ENCODE measurements at places on chromosomes 3 and 15.

GRCh38 chr3:16297997-16298885 lies 33.2 kb downstream of the OXNAD1 start:
- no peak for DNase-seq

DNA sequence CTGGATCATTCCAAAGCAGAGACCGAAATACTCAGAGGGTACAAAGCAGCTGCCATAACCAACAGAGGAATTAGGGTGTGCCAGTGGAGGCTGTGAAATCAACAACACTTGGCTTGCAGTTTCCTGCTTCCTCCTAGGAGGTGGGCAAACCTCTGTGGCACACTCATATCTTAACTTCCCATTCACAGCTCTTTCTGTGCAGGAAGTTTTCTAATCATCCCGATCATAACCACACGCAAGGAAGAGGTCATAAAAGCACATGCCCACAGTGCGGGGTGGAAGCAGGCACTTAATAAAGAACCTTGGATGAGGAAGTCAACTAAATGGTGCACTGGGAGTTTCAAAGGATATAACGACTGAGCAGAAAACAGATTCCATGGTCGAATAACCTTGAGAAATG lies 5.1 kb downstream of the SCAMP2 start:
- no peak for DNase-seq

DNA sequence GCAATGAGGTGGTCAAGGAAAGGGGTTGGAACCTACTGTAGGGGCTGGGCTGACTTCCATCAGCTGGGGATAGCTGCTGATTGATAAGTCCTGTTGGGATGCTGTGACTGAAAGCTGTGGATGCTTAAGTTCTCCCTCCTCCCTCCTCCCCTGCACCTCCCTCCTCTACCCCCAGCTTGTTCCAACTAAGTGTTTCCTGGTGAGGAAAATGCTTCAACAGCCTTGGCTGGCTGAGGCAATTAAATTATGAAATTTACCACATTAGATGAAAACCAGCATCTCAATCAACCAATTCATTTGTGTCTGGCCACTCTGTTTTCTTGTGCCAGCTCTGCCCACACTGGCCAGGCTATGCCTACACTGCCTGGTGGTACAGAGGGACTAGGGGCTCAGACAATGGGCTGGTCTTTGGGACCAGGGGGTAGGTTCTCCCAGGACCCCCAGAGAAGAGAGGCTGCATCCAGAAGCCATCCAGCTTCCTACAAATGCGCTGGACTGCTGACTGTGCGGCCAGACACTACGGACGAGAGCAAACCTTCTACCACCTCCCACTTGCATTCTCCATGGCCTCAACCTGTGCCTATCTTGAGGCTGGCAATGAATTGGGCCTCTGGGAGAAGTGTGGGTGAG lies 2.5 kb downstream of the KLHL25 start:
- no peak for DNase-seq

GRCh38 chr3:44995142-44995770 lies 19.2 kb downstream of the EXOSC7 start:
- DNase-seq, result no peak

GRCh38 chr15:43792761-43793476 lies 799 bp downstream of the SERF2 start:
- no peak for DNase-seq

DNA sequence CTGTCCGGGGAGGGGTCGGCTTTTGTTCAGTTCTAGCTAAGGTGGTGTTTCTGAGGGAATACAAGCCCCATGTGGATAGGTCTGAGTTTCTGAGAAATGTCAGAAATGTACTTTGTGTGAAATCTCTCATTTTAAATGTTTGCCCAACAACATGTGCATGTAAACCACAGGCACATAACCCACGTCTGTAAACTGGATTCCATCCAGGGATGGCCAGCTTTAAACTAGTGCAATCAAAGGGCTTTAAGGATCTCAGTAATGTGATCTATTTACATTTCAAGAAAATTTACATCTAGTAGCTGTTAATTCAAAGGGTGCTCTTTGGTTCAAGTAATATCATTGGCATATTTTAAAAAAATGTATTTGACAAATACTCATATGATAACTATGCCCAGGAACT lies 52.0 kb downstream of the POLR2M start:
- DNase-seq, result no peak

DNA sequence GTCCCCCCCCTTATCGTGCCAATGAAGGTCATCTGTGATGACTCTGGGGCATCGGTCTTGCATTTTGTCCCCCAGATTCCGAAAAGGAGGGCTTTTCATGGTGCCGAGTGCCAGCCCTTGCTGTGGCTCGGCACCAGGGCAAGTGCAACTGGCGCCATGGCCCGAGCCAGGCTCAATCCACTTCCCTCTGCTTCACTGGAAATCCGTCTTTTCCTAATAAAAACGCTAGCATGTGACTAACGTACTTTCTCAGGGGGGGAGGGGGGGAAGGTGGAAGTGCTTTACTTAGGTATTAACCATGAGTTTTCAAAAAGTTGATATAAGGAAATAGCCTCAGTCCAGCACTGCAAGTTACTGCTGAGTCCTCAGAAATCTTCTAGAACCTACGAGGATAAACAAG lies 20.5 kb downstream of the TRPM1 start:
- DNase-seq, result no peak

GRCh38 chr3:52052831-52053306 lies 3.5 kb downstream of the DUSP7 start:
- peak; percentile 82 for DNase-seq

DNA sequence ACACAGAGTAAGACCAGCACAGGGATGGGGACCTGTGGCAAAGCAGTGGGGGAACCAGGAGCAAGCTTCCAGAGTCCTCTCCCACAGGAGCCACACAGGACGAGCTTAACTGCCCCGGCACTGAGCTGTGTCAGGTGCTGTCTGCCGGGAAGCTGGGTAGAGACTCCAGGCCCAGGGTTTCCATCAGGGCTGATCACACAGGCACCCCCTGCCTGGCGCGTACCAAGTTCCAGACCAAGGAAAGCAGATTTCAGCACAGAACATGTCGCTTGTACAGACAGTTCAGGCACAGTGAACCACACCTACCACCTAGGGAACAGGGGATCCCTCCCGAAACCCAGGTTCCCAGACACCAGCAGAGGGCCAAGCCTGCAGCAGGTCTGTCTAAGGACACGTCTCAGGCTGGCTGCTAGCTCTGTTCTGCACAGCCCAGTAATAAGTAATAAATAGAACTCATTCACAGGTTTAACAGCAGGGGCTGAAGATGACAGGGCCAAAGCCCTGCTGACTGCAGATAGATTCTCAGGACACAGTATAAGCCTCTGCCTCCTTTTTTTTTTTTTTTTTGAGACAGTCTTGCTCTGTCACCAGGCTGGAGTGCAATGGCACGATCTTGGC lies 30.2 kb upstream of the OCA2 start:
- DNase-seq, result no peak

- DNase-seq, result no peak
Measured at GRCh38 chr3:46749129-46749528, 31.5 kb upstream of the PRSS50 start.

- DNase-seq, result no peak
Measured at GRCh38 chr15:83290236-83290635, 5.8 kb upstream of the BNC1 start.

- no peak for DNase-seq
Measured at GRCh38 chr3:136162322-136162721, 33.8 kb downstream of the MSL2 start.

DNA sequence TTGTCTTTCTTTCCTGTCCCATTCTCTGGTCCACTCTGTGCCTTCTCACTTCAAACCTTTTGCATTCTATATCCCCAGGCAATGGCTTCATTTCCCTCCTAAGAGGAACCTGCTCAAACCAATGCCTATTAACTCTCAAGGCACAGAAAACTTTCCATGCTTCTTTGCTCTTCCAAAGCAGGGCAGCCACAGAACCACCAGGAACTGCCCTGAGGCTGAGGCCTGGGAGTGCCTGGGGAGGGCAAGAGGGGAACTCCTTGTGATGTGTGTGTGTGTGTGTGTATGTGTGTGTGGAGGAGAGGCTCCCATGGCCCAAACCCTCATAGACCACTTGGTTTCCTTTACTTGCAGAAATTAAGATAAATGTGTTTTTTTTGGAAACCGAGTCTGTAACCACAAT lies 14.1 kb upstream of the PGPEP1L start:
- no peak for DNase-seq

DNA sequence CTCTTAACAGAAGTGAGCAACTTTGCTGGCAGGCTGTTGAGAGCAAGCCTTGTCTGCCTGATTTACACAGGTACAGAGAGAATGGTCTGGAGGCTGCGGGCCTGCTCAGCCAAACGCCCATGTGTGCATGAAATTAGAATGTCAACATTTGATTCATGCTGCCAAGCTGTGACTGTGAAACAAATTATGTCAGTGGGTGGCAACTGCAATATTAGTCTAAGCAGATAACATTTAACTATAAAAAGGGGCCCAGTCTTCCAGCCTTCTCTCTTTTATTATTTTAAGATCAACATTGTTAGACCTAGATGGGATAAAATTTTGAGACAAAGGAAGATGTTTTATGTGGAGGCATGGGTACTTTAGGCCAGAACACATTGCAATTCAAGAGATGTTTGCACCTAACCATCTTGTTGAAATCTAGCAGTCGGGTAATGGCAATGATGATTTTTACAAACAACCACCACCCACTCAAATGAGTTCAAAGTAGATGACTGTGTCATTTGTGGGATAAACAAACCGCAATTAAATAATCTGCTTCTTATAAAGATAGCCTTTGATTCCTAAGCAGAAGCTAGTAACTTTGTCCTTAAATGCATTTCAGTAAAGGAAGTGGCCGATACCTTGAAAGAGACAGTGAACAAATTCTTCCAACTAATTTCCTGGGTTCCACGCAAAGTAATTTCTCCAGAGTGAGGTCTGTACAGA lies 70.2 kb downstream of the FOXB1 start:
- DNase-seq, result no peak

DNA sequence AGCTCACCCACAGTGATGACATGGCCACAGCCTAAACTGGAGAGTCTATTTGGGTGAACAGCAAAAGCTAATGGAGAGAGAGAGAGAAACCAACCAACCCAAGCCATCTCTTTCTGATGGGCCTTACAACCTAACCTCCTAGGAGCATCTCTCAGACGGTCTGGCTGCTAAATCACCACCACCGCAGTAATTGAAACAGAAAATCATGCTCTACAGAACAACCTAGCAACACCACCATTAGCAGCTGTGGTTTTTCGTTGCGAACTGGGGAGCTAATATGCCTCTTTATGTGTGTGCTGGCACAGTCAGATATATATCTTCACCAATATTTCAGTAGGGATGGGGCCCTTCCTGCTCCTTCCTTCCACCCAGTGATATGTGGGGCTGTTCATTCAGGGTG lies 166.9 kb upstream of the PROK2 start:
- DNase-seq, result no peak

DNA sequence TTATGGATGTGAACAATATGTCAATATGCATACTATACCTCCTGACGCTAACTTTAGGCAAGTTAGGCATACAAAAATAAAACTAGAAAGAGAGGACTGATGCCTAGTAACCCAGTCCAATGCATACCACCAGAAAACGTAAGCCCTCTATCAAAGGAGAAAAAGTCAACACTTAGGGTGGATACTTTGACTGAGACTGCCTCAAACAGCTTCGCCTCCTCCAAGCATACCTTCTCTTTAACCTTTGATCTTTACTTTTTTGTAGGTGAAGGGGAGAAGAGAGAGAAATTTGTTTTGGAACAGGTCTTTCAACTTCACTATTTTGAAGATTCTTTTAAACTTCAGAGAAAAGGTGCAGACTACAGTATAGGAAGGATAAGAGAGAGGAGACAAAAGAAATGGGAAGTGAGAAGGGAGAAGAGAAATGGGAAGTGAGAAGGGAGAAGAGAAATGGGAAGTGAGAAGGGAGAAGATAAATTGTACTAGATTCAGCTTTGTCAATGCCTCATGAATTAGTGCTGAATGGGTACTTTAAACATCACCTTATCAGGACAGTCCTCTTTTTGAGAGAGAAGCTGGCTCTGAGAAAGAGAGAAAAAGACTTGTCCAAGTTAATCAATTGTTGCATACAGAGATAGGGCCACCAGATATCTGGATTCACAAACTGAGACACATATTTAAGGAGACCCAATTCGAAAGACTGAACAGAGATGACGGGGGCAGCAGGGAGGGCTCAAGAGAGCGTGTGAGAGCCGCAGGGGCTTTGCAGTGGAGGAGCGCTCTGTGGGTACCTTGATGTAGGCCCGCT lies 1.0 kb downstream of the P3H2 start:
- no peak for DNase-seq

- DNase-seq, result no peak
Measured at GRCh38 chr15:96135166-96136093, 195.1 kb upstream of the NR2F2 start.

- no peak for DNase-seq
Measured at GRCh38 chr3:35739181-35739809, 100.0 kb downstream of the ARPP21 start.

- no peak for DNase-seq
Measured at GRCh38 chr3:150691414-150692040, 12.2 kb downstream of the ERICH6 start.

- no peak for DNase-seq
Measured at GRCh38 chr3:12503126-12503957, 19.1 kb downstream of the TSEN2 start.

GRCh38 chr3:33231756-33232465 lies 13.3 kb upstream of the SUSD5 start:
- no peak for DNase-seq

- DNase-seq, result no peak
Measured at GRCh38 chr3:129596194-129597086, 10.0 kb downstream of the PLXND1 start.

Data from H1 (cell line).